Hematopoietic multipotent progenitor cell treated with erythropoietin and hydrocortisone succinate and interleukin-3 and kit ligand, for 4 days (in vitro differentiated cells): ENCODE measurements at places on chromosomes 12 and 14.

- DNase-seq = no peak
Observed at GRCh38 chr12:2893007-2893406, 2.3 kb downstream of the TULP3 start.

DNA sequence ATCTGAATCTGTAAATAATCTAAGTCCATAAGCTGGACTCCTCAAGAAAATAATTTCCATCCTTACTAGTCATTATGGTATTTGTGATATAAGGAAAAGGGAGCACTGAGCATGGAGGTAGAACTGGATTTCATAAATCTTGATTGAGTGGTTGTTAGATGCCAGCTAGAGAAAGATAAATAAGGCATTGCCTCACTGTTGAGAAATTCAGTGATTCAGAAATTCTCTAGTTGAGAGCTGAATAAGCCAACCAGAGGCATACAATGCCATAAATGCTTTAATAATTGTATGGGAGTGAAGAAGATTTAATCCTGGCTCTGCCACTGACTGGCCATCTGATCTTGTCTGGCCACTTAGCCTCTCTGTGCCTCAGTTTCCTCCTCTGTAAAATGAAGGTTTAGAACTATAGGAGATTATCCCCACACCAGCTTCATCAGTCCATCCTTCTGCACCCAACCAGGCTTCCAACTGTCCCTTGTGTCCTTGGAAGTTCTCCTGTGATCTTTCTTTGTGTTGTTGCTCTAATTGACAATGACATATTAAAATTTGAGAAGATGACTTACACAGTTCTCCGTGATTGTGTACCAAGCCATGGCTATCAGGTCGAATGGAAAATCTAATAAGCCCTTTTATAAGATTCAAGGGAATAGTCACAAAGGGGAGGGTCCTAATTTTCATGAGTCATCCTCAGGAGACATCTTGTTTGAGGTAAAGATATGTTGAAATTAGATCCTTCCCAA lies 394.3 kb downstream of the EGLN3 start:
- no peak for DNase-seq

GRCh38 chr12:69985656-69986055 lies 160.6 kb downstream of the MYRFL start:
- DNase-seq = peak; percentile 45

DNA sequence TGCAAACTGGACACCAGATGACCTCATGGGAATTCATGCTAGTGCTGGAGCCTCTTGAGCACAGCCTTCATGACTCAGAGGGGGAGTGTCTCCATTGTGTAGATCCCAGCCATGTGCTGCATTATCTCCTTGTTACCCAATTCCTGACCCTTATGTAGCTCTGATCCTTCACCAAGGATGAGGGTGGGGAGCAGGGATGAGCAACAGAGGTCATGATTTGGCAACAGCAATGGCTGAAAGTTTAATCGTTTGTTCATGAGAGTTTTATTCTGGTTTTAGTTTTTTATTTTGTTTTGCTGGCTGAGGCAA lies 9.5 kb upstream of the BDKRB1 start:
- DNase-seq = no peak

- DNase-seq = peak; percentile 92
Observed at GRCh38 chr12:89733579-89734201, 25.1 kb upstream of the ATP2B1 start.

- DNase-seq = no peak
Observed at GRCh38 chr12:116226026-116226425, 51.5 kb downstream of the MED13L start.

DNA sequence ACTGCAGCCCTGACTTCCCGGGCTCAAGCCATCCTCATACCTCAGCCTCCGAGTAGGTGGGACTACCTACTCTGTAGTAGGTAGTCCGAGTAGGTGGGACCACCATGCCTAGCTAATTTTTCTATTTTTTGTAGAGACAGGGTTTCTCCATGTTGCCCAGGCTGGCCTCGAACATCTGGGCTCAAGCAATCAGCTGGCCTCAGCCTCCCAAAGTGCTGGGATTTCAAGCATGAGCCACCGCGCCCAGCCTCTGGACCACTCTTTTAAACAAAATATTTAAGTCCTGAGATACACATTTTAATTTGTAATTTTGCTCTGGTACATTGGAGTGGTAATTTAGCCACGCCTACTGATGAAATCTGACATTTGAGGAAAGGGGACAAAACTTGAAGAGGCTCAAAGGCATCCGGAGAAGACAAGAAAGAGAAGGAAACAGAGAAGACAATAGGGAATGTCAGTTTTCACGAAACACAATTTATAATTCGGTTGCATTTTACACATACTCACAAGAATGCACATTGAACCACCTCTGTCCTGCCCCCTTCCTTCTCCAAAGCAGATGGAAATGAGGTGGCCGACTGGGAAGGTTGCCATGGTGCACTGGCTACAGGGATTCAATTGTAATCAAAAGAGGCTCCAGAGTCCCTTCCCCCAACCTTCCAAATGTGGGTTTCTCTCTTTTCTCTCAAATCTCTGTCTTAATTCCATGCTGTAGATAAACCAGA lies 9.7 kb upstream of the TUBA1A start:
- DNase-seq = no peak

- peak; percentile 37 for DNase-seq
Observed at GRCh38 chr12:24780697-24781368, 168.1 kb downstream of the BCAT1 start.

DNA sequence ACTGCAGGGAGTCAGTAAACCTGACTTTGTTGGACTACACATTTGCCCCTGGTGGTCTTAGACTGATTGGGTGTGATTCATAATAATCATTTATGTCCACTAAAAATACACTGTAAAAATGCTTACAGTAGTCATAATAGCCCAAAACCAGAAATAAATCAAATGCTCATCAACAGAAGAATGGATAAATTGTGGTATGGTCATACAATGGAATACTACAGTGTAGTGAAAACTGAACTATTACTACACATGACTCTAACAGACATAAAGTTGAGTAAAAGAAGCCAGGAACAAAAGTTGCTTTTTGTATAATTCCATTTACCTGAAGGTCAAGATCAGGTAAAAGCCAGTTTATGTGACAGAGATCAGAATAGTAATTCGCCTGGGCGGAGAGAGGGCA lies 57.2 kb upstream of the CDKL1 start:
- DNase-seq = no peak

DNA sequence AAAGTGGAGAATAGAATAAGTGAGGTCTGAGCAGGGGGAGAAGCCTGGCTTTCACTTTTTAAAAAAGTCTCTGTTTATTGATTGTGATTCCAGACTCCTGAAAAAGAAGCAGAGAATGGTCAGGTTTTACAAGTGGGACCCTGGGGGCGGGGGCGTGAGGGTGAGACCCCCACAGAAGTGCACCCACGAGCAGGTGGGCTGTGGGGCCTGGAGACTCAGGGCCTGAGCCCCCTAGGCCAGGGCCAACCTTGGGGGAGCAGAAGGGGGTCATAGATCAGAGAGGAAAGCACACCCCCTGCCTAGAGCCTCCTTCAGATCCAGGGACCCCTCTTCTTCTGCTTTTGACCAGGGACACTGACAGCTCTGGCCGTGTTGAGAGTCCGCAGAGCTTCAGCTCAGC lies 180.3 kb downstream of the ADGRD1 start:
- DNase-seq = no peak

GRCh38 chr12:91923864-91924263 lies 221.8 kb downstream of the BTG1 start:
- DNase-seq = no peak

GRCh38 chr12:65532764-65533163 lies 254.3 kb downstream of the MSRB3 start:
- no peak for DNase-seq

DNA sequence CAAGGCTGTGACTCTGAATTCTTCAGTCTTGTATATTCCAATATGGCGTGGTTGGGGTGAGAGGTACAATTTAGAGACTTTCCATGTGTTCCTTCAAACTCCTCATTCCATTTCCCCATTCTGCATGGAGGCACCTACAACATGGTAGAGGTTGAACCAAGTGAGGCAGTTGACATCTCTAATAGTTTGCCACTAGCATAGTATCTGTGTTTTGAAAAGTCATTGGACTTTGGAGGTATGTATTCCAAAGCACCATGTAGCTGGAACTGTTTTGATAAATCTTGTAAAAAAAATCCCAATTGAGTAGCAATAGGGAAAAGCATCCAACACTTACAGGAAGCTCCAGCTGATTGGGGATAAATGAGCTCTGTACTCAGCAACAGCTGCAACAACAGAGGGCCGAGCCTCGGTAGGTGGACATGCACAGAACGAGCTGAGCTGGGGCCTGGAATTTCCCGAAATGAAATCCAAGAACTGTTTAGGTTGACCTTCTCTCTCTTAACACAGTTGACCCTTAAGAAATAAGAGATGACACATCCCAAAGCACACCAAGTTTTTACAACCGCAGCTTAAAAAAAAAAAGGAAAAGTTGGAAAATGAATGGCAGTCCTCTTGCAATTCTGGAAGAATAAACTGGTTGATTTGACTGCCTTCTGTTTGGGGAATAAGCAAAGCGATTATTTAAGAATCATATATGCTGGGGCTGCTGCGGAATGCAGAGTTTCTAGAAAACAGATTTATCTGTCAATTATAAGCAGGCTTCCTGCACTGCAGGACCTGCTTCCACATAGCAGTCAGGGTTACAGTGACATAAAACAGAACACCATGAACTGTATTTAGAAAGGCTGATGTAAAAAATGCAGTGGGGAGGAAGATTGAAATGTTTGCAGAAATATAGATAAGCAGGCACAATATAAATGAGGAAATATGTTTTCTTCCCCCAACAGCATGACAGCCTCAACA lies 194.6 kb upstream of the KRR1 start:
- peak; percentile 37 for DNase-seq

GRCh38 chr12:78371284-78371683 lies 493.3 kb upstream of the SYT1 start:
- DNase-seq = no peak

DNA sequence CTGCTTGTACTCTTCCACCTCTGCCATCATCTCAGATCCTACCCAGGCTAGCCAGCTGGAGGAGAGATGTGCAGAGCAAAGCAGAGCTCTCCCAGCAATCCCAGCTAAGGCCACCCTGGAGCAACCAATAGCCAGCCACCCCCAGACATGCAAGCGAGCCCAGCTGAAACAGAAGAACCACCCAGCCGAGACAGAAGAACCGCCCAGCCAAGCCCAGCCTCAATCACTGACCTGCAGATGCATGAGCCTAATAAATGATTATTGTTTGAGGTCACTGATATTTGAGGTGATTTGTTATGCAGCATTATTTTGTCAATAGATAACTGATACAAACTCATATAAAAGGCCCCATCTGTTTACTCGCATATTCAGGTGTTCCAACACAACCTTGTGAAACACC lies 106.3 kb downstream of the SCARB1 start:
- no peak for DNase-seq

GRCh38 chr14:84272290-84272721 lies 1257.6 kb upstream of the FLRT2 start:
- peak; percentile 57 for DNase-seq

GRCh38 chr14:27145170-27145569 lies 547.3 kb upstream of the NOVA1 start:
- DNase-seq = no peak

DNA sequence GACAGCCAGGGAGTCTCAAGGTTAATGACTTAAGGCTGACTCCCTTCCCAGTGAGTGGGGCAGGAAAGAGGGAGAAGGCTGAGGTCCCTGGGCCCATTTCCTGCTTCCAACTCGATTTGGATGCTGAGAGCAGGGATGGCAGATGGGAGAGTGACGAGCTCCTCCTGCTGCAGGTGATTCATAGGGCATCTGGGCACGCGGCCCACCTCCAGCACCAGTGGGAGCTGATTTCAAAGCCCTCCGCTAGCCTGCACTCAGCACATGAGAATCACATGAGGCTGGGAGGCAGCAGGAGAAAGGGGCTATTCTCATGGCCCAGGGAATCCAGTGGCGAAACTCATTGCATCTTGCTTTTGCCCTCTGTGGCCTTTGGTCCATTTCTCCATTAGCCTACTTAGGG lies 90.8 kb downstream of the SSPN start:
- no peak for DNase-seq

DNA sequence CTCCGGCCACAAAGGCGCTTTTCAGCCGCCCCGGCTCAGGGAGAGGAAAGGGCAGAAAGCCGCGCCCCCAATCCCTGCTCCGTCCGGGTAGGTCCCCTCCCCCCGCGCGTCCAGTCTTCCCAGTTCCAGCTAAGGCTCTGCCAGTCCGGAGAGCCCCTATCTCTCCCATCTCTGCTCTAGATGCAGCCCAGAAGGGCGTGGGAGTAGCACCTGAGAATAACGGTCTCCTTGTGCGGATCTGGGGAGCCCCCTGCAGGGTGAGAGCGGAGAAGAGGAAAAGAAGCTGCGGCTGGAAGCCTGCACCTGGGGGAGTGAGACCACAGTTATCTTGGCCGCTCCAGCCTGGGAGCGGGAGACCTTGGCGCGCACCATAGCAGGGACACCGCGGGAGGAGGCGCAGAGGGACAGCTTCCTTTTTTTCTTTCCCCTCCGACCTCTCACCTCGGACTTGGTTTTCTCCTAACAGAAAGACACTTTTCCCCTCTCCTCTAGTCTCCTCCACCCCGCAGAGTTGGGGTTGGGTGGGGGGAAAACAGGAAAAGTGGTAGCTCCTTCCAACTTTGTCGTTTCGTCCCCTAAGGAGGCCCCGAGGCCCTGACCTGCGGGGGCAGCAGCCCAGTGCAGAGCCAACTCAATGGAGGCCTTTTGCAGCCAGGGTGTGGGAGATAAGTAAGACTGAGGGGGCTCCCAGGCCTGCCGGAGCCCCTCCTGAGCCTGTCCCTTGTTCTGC lies 2.4 kb downstream of the DHH start:
- DNase-seq = peak; percentile 64

DNA sequence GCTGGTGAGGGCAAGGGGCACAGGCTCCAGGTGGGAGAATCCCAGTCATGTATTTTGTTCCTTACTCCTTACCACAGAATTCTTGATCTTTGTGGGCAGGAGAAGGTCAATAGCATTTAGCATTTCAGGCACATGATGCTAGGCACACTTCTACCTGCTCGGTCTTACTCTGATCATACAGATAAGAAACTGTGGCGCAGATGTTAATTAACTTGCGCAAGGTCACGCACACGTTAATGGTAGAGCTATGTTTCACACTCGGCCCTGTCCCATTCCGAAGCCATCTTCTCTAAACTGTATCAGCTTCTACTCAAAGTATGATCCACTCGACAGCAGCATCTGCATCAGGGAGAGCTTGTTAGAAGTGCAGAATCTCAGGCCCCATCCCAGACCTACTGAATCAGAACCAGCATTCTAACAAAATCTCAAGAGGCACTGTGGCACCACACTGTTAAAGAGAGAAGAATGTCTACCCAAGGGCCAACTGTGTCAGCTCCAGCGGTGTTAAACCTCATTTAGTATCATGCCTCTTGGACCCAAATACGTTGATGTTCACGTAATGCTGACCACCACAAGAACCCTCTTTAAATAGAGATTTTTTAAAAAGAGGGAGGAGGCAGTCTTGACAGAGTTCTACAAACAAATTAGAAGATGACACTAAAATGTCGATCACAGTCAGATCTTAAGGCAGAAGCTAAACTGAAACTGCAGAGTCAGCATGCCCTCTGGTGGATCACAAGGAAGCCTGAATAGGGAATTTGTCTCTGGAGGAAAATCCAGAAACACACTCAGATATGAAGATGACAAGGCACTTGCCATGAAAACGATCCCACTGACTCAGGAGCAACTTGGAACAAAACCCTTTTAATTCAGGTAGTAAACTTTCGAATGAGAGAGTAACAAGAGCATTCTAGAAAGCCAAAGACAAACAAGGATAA lies 7.3 kb downstream of the STXBP6 start:
- peak; percentile 68 for DNase-seq
